ENCODE measurements at places on chromosomes 11 and 22.

GRCh38 chr11:64000026-64000739 lies 13.9 kb downstream of the OTUB1 start:
- H3K27me3 ChIP-seq, result no peaks in the 10 kb centered on the region
- H3K4me1 ChIP-seq, result peaks cover 21% of the 10 kb centered on the region
- H3K36me3 ChIP-seq, result peaks cover 15% of the 10 kb centered on the region
- peak overlapping the region; percentile 72 for H3K4me3 ChIP-seq
- peak overlapping the region; percentile 26 for H3K27ac ChIP-seq

DNA sequence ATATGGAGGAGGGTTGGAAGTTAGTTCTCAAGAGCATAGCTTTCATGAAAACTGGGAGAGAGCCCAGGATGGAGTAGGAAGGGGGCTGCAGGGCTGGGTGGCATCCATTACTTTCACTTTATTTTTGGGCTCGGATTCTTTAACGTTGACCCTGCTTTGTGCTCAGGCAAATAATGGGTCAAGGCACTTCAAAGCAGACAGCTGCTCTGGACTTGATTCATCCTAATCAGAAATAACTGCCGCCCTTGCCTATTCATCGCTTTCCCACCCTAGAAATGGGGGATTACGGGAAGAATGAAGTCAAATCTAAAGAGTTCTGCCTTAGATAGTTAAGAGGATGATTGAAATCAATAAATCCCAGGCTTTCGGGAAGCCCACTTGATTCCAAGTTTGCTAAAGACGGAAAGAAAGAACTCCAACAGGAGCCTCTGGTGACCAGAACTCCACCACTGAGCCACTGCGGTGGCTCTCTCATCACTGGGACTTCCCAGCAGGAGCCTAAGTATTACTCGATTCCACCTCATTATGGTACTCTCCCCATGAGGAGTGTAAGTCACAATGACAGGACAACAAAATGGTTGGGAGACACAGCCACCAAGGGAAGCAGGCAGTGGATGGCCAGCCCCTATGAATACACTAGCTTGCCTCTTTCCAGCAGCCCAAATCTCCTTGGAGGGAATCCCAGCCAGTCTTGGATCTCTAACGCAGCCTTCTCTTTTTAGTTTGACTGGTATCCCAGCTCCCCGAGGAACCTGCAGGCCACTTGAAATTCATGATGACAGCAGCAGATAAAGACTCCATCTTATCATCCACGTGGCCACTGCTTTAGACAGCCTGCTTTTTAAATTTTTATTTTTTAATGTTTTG lies 815.5 kb downstream of the NTM start:
- no peaks in the 10 kb centered on the region for H3K4me1 ChIP-seq
- H3K4me3 ChIP-seq, result no peak overlapping the region
- H3K36me3 ChIP-seq, result no peaks in the 10 kb centered on the region
- H3K27me3 ChIP-seq, result no peaks in the 10 kb centered on the region

GRCh38 chr11:119476666-119477331 lies 53.8 kb upstream of the THY1 start:
- no peak overlapping the region for H3K4me3 ChIP-seq
- H3K27me3 ChIP-seq, result peaks cover 86% of the 10 kb centered on the region
- H3K4me1 ChIP-seq, result peaks cover 5% of the 10 kb centered on the region
- H3K36me3 ChIP-seq, result no peaks in the 10 kb centered on the region
- no peak for DNase-seq

DNA sequence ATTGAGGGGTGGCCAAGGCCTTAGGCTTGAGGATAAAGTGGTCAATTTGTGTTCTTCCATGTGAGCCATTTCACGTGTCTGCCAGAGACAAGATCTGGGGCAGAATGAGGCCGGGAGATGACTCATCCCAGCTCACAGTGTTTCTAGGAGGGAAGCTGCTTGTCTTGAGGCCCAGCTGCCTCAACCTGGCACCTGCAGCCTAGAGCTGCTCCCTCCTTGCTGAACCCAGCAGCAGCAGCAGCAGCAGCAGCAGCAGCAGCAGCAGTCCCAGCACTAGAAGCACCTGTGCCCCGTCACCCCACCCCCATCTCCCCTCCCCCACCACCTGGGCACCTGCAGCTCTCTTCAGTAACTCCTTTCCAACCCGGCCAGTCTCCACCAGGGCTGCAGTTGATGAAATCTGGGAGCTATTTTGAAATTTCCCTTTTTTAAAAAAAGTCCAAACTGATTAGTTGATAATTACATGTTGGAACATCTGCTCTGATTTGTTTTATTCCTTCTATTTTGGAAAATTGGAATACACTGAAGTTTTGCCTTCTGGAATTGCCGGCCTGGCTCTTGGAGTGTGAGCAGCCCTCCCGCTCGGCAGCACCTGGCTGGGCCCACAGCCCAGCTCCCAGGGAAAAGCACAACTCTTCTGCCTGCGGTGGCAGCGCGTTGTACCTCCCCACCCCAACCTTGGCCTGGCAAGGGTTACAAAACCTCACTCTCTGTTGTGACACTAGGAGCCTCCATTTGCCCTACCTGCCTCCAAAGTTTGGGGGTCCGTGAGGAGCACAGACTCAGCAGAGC lies 143.5 kb downstream of the NXPE2 start:
- no peak for DNase-seq
- no peaks in the 10 kb centered on the region for H3K4me1 ChIP-seq
- H3K36me3 ChIP-seq, result no peaks in the 10 kb centered on the region
- H3K27me3 ChIP-seq, result no peaks in the 10 kb centered on the region

- peaks cover 29% of the 10 kb centered on the region for H3K4me1 ChIP-seq
- H3K4me3 ChIP-seq, result peak overlapping the region; percentile 91
- H3K27ac ChIP-seq, result no peak overlapping the region
- no peak for DNase-seq
- H3K27me3 ChIP-seq, result no peaks in the 10 kb centered on the region
Measured at GRCh38 chr11:59756845-59757244, 1.7 kb downstream of the STX3 start.

DNA sequence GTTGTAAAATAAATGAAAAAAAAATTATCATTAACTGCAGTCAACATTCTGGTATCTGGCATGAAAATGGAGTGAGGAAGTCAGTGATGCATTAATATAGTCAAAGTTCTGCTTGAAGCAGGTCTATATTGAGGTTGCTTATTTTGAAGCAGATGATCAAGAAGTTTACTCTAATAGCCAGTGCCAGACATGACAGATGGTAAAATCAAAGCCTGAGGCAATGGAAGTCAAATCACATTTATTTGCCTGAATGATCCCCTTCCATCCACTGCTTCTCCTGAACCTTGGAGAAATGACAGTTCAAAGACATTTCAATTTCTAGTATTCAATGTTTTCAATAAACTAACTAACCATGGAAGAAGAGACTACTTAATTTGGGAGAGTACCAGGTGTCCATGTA lies 430.0 kb downstream of the FAM181B start:
- no peak overlapping the region for H3K4me3 ChIP-seq
- H3K4me1 ChIP-seq, result no peaks in the 10 kb centered on the region
- DNase-seq, result no peak
- H3K27ac ChIP-seq, result no peak overlapping the region
- no peaks in the 10 kb centered on the region for H3K36me3 ChIP-seq

- H3K36me3 ChIP-seq, result peaks cover 3% of the 10 kb centered on the region
- H3K27ac ChIP-seq, result no peak overlapping the region
- no peaks in the 10 kb centered on the region for H3K27me3 ChIP-seq
- H3K4me1 ChIP-seq, result no peaks in the 10 kb centered on the region
- H3K4me3 ChIP-seq, result no peak overlapping the region
Measured at GRCh38 chr11:68430801-68431200, 29.8 kb upstream of the PPP6R3 start.

DNA sequence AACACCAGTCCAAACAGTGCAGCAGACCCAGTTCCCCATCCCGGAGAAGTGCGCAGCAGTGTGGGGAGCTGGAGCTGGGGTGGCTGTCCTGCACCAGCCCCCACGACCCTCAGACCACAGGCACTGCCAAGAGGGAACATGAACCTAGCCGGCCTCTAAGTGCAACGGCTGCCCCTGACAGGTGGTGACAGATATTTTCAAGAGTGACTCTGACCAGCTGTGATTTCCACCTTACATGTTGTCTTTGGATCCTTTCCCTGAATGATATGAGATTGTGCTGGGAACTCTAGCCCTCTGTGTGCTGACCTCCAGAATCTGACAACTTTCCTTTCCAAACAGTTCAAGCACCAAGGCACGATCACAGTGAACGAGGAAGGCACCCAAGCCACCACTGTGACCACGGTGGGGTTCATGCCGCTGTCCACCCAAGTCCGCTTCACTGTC lies 12.6 kb downstream of the SERPIND1 start:
- peaks cover 16% of the 10 kb centered on the region for H3K36me3 ChIP-seq
- H3K27me3 ChIP-seq, result no peaks in the 10 kb centered on the region
- H3K4me1 ChIP-seq, result no peaks in the 10 kb centered on the region
- H3K27ac ChIP-seq, result no peak overlapping the region
- no peak for DNase-seq
- H3K4me3 ChIP-seq, result no peak overlapping the region

DNA sequence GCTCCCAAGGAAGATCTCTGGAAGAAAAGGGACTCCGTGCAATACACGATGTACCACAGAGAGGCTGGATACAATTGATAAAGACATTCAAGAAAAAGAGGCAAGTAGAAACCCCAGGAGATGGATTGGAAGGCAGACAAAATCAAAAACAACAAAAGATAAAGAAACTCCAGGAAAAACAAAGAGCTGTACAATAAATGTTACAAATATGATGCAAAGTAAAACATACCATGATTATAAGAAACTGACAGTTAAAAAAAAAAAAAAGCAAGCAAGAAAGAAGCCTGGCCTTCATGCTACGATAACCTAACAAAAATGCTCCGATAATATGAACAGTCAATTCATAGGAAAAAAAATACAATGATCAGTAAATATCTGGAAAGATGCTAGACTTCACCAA lies 10.5 kb upstream of the SIGIRR start:
- no peak for DNase-seq
- H3K4me3 ChIP-seq, result no peak overlapping the region
- peaks cover 3% of the 10 kb centered on the region for H3K36me3 ChIP-seq
- H3K27ac ChIP-seq, result no peak overlapping the region
- H3K27me3 ChIP-seq, result no peaks in the 10 kb centered on the region

GRCh38 chr11:111778047-111778558 lies 11.9 kb upstream of the PPP2R1B start:
- H3K36me3 ChIP-seq, result no peaks in the 10 kb centered on the region
- H3K27me3 ChIP-seq, result no peaks in the 10 kb centered on the region

- DNase-seq, result no peak
- no peaks in the 10 kb centered on the region for H3K27me3 ChIP-seq
- H3K4me1 ChIP-seq, result no peaks in the 10 kb centered on the region
- H3K4me3 ChIP-seq, result no peak overlapping the region
Measured at GRCh38 chr11:121890946-121891515, 225.0 kb downstream of the BLID start.

DNA sequence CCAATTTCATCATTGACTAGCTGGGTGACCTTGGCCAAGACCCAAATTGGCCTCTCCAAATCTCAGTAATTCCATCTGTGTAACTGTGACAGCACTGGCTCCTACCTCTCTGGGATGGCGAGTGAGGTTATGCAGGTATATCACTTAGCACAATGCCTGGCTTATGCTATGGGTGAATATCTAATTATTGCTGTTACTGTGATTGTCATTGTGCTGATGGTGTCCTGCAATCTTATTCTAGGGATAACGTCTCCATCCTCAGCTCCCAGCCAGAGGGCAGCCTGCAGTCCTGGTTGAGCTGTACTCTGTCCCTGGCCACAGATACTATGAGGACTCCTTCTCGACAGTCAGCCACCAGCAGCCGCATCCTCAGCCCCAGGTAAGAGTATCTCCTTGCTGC lies 164.8 kb upstream of the SEZ6L start:
- DNase-seq, result no peak
- no peak overlapping the region for H3K27ac ChIP-seq
- H3K4me3 ChIP-seq, result no peak overlapping the region
- H3K36me3 ChIP-seq, result no peaks in the 10 kb centered on the region
- no peaks in the 10 kb centered on the region for H3K4me1 ChIP-seq

DNA sequence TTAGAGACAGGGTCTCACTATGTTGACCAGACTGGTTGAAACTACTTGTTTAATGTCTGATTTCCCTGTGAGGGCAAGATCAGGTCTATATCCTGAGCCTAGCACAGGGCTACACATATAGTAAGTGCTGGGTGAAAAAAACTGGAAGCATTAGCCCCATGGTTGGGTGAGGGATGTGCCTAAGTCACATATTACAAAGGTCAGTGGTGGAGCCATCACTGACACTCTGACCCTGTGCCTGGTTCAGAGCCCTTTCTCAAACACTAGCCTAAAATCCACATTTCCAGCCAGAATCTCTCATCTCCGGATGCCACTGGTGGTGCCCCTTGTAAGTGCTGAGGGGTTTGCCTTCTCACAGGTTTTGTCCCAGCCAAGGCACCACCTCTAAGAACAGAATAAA lies 9.0 kb downstream of the TBC1D10A start:
- H3K4me1 ChIP-seq, result peaks cover 81% of the 10 kb centered on the region
- peak overlapping the region; percentile 84 for H3K27ac ChIP-seq
- H3K36me3 ChIP-seq, result peaks cover 22% of the 10 kb centered on the region
- no peak for DNase-seq

- no peak for DNase-seq
- no peaks in the 10 kb centered on the region for H3K27me3 ChIP-seq
- no peak overlapping the region for H3K27ac ChIP-seq
Measured at GRCh38 chr11:81673001-81673400, 1060.7 kb downstream of the FAM181B start.

GRCh38 chr22:31134688-31135087 lies 5.6 kb downstream of the PLA2G3 start:
- no peak overlapping the region for H3K4me3 ChIP-seq
- H3K4me1 ChIP-seq, result no peaks in the 10 kb centered on the region
- H3K27ac ChIP-seq, result no peak overlapping the region
- DNase-seq, result no peak
- H3K36me3 ChIP-seq, result no peaks in the 10 kb centered on the region

GRCh38 chr11:2997406-2997805 lies 5.3 kb upstream of the NAP1L4 start:
- H3K4me3 ChIP-seq, result no peak overlapping the region
- no peaks in the 10 kb centered on the region for H3K27me3 ChIP-seq
- DNase-seq, result no peak
- peaks cover 26% of the 10 kb centered on the region for H3K36me3 ChIP-seq
- no peak overlapping the region for H3K27ac ChIP-seq
- peaks cover 6% of the 10 kb centered on the region for H3K4me1 ChIP-seq

GRCh38 chr22:37195921-37196320 lies 7.9 kb upstream of the C1QTNF6 start:
- no peaks in the 10 kb centered on the region for H3K27me3 ChIP-seq
- H3K27ac ChIP-seq, result peak overlapping the region; percentile 54
- no peak overlapping the region for H3K4me3 ChIP-seq
- DNase-seq, result no peak
- peaks cover 34% of the 10 kb centered on the region for H3K4me1 ChIP-seq

GRCh38 chr11:128593281-128593680 lies 5.9 kb upstream of the ETS1 start:
- no peaks in the 10 kb centered on the region for H3K4me1 ChIP-seq
- H3K4me3 ChIP-seq, result no peak overlapping the region

- no peaks in the 10 kb centered on the region for H3K27me3 ChIP-seq
- H3K27ac ChIP-seq, result no peak overlapping the region
- no peak overlapping the region for H3K4me3 ChIP-seq
- DNase-seq, result no peak
- H3K4me1 ChIP-seq, result peaks cover 11% of the 10 kb centered on the region
- H3K36me3 ChIP-seq, result peaks cover 5% of the 10 kb centered on the region
Measured at GRCh38 chr22:50502628-50503474, 4.7 kb downstream of the LMF2 start.

- H3K36me3 ChIP-seq, result peaks cover 2% of the 10 kb centered on the region
- DNase-seq, result no peak
- H3K27me3 ChIP-seq, result peaks cover 28% of the 10 kb centered on the region
- H3K4me1 ChIP-seq, result peaks cover 4% of the 10 kb centered on the region
- no peak overlapping the region for H3K27ac ChIP-seq
- H3K4me3 ChIP-seq, result no peak overlapping the region
Measured at GRCh38 chr11:35360055-35360530, 59.3 kb downstream of the SLC1A2 start.

Data from effector memory CD8-positive, alpha-beta T cell (primary cell).